Hematopoietic multipotent progenitor cell treated with erythropoietin and hydrocortisone succinate and interleukin-3 and kit ligand, for 8 days (in vitro differentiated cells): ENCODE measurements at places on chromosomes 3 and 15.

DNA sequence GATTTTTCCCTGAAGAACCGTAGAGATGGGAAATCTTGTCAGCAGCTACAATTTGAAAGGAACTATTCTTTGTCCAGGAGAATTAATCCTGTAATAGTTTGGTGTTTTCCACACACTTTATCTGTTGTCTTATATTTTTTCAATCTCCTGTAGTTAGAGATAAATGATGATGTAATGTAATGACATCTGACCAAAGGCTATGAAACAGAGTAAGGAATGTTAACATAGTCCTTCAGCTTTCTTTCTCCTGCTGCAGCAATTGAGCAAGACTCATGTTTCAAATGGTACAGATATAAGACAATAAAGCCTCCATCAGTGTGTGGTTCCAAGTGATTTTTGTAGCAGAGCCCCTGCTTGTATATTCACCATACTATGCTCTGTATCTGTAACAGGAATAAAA is 1028.4 kb downstream of the SI start:
- DNase-seq: no peak

- DNase-seq: no peak
Measured at GRCh38 chr3:177425042-177425441, 227.8 kb upstream of the TBL1XR1 start.

- no peak for DNase-seq
Measured at GRCh38 chr3:105402287-105402801, 35.6 kb downstream of the ALCAM start.

GRCh38 chr3:194462936-194463335 is 23.9 kb downstream of the ATP13A3 start:
- DNase-seq: no peak
